Left lobe of liver (tissue), 2 donors: ENCODE measurements at places on chromosomes 4 and X.

DNA sequence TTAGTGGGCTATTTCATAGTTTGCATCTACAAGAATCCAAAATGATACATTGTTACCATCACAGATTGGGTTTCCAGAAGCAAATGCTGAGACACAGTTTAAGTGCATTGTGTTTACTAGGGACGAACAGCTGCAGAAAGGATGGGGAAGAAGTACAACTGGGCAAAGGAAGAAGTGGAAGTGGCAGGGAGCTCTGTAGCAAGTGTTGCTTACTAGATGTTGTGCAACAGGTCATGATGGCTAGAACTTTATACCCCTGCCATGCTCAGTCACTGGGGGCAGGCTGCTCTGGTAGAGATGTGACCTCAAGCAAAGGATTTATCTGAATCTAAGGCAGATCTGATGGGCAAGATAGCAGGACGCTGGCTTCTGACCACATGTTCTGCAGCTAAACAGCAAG, 76.1 kb upstream of the EMCN start:
- DNase-seq = no peak

DNA sequence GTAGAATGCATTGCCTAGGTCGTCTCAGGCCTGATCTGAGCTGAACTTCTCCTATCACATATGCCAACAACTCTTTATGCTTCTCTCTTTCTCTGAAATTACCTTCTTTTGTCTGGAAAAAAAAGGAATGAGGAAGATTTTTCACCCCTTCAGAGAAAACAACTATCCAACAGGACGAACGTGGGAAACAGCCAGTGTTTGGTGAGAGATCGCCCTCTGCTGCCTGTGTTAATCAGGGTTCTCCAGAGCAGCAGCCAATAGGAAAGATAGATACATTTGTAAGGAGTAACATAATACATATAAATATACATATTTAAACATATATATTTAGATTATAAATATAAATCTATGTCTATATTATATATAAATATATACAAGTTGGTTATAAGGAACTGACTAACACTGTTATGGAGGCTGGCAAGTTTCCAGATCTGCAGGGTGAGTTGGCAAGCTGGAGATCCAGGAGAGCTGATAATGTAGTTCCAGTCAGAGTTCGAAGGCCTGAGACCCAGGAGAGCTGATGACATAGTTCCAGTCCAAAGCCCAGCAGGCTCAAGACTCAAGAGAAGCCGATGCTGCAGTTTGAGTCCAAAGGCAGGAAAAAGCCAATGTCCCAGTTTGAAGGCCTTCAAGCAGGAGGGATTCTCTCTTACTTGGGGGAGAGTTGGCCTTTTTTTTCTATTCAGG, 13.3 kb downstream of the CETN2 start:
- peak; percentile 52 for DNase-seq

- no peak for DNase-seq
Measured at GRCh38 chr4:74311696-74312313, 3.5 kb downstream of the EPGN start.

GRCh38 chrX:150813922-150814321, 84.5 kb downstream of the CD99L2 start:
- no peak for DNase-seq

DNA sequence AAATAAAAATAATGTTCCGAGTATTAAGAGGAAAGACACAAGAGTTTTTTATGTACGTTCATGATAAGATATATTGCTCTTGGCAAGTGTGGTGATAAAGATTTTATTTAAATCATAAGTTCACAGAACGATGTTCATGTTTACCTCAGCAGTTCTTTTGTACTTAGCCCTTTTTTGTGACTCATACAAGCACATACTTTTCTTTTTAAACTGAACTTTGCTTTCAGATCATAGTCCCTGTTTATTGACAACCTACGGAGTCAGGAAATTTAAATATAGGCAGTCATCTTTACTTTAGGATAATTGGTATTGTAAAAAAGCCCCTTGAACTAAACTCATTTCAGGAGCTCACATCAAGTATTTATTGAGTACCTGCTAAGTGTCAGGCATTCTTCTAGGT, 1.3 kb upstream of the CTSO start:
- no peak for DNase-seq
